Lung (tissue), 17 donors: ENCODE measurements at places on chromosomes 2 and 18. TPM values are rescaled to one million over a fixed set of nuclear protein-coding genes. Genes with fewer than 3 reads are reported as not detected.

The C2orf78 gene
- not detected for polyA plus RNA-seq

The NEU4 gene
- polyA plus RNA-seq, result 0.27 TPM

The CDK15 gene
- 0.07 TPM for polyA plus RNA-seq

The CSRNP3 gene
- polyA plus RNA-seq, result 1.1 TPM

The SPC25 gene
- 1.8 TPM for polyA plus RNA-seq

The GALR1 gene
- under 0.01 TPM for polyA plus RNA-seq

The NR4A2 gene
- 7.0 TPM for polyA plus RNA-seq

The FIGN gene
- polyA plus RNA-seq, result 0.42 TPM

The CENPA gene
- polyA plus RNA-seq, result 0.94 TPM

The HOXD12 gene
- not detected for polyA plus RNA-seq

The ST8SIA3 gene
- polyA plus RNA-seq, result 0.01 TPM

The RIT2 gene
- not detected for polyA plus RNA-seq

The ATP6V1B1 gene
- 2.2 TPM for polyA plus RNA-seq

The IAH1 gene
- polyA plus RNA-seq, result 73.5 TPM

The MC4R gene
- 0.02 TPM for polyA plus RNA-seq
